ENCODE measurements at places on chromosomes 12 and 14.

DNA sequence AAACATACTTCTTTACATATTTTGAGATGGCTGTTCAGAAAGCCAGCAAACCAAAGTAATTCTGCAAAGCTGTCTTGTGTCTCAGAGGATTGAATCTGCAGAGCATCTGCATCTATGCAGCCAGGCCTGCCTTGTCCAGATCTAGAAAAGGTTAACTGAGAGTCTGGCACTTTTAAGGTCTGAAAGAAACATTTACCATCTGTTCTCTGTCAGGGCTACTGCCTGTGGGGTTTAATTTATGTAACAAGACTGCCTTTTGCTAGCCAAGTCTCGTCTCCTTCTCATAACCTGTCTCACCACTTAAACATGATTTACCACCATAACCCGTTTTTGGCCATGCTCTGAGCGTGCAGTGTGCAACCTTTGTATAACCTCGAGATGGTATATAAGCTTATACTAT lies 194.2 kb downstream of the SYT10 start:
- DNase-seq, result no peak

DNA sequence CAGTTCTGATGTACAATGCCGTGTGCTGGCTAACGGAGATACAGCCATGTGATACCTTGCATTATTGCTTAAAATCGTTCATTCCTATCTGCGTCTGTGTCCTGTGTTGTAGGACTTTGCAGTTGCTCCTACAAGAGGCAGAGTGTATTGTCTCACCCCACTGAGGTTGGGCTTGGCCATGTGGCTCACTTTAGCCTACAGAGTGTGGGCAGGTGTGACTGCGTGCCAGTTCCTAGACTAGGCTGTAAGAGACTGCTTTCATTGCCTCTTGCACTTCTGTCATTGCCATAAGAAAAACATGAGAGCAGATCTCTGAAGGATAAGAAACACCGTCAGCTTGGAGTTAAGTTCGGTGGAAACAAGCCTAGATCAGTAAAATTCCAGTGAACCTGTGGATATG lies 197.7 kb upstream of the CRY1 start:
- DNase-seq, result no peak

DNA sequence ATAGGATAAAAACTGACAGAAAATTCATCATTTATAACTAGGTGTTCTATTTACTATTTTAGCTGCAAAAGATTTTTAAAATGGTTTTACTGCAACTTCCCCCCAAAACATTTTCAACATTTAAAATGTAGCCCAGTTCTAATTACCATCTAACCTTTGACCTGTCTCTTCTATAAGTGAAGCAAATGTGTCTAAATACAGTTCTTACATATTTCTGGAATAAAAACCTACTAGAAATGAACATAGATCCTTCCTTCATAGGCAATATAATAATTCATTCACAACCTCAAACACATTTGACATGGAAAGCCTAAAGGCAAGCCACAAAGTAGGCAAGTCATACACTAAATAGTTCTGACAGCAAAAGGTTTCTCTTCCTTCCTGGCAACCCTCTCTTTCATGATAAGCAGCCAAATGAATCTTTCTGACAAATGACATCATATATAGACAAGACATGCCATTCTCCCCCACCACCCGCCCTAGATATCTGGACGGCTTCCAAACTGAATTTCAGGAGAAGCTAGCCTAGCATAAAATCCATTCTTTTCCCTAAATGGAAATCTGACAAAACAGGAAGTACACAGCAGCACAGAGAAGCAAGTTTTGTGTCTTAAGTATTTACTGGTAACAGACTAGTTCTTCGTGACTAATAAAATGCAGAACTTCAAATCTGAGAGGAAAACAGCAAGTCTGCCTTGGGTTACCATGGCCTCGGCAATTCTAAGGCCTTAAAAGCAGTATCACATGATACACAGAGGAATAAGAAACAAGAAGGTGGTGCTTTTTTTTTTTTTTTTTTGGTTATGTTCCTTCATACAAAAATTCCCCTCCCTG lies 17.2 kb upstream of the ARID4A start:
- DNase-seq, result no peak

DNA sequence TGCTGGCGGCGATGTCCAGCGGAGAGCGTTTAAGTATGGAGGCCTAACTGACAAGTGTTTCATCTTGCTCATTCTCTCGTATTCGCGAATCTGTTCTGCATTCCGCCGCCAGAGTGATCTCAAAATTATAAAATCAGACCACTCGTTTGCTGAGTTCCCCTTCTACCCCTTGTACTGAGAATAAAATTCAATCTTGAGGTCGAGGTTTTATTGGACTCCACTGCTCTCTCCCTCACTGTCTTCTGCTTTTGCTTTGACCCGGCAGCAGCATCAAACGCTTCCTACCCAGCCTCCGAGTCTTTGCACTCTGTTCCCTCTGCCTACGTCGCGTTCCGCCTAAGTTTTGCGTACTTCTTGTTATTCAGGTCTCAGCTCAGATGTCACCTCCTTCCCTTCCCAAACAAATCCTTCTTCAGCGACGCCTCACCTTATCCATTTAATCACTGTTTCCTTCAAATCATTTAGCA lies 462 bp downstream of the KNTC1 start:
- peak; percentile 8 for DNase-seq

GRCh38 chr12:45504316-45505010 lies 225.0 kb upstream of the ARID2 start:
- no peak for DNase-seq

GRCh38 chr12:1692226-1692625 lies 1.4 kb downstream of the ADIPOR2 start:
- DNase-seq, result no peak

- no peak for DNase-seq
Observed at GRCh38 chr12:47039079-47039478, 40.3 kb upstream of the PCED1B start.

GRCh38 chr12:47079468-47079980 lies at the start of the genes AMIGO2 and PCED1B:
Gene AMIGO2 (minus strand): TSS chr12:47079959. CDS start chr12:47079002, 957 bp downstream.
Gene PCED1B (plus strand): TSS chr12:47079621. CDS start chr12:47235064, 155,443 bp downstream.
- DNase-seq, result peak; percentile 25

- no peak for DNase-seq
Observed at GRCh38 chr14:26173581-26174110, 424.2 kb downstream of the NOVA1 start.

DNA sequence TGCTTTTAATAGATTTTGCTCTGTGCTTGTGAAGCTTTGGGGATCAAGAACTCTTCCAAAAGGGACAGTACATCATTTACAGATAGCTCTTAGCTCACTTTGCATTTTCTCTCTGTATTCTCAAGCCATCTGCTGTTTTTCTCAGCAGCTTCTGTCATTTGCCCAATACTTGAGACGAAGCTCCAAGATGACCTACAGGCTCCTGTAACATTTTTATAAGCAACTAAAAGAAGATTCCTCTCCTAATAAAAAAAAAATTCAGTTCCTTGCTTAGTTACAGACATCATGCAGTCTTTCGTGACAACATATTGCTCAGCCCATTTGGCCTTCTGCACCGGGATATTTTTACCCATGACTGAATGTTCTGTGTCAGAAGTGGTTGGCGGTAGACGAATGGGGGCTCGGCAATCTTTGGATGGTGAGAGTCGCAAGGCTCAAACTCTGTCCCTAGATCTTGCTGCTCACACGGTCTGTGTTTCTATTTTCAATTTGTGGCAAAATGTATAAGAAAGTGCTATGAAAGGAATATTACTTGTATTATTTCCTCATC lies 215.6 kb downstream of the FSCB start:
- no peak for DNase-seq

GRCh38 chr14:96889091-96889490 lies 91.9 kb downstream of the VRK1 start:
- no peak for DNase-seq

DNA sequence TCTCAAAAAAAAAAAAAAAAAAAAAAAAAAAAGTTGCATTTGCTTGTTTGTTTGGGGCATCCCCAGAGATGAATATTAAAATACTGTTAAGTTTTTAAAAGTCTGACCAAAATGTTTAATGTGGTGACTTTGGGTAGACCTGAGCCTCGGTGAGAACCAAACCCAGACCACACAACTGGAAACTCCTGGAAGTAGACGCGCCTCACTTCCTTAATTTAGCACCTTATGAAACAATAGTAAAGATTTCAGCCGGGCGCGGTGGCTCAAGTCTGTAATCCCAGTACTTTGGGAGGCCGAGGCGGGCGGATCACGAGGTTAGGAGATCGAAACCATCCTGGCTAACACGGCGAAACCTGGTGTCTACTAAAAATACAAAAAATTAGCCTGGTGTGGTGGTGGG lies 9.3 kb downstream of the NFKBIA start:
- no peak for DNase-seq

DNA sequence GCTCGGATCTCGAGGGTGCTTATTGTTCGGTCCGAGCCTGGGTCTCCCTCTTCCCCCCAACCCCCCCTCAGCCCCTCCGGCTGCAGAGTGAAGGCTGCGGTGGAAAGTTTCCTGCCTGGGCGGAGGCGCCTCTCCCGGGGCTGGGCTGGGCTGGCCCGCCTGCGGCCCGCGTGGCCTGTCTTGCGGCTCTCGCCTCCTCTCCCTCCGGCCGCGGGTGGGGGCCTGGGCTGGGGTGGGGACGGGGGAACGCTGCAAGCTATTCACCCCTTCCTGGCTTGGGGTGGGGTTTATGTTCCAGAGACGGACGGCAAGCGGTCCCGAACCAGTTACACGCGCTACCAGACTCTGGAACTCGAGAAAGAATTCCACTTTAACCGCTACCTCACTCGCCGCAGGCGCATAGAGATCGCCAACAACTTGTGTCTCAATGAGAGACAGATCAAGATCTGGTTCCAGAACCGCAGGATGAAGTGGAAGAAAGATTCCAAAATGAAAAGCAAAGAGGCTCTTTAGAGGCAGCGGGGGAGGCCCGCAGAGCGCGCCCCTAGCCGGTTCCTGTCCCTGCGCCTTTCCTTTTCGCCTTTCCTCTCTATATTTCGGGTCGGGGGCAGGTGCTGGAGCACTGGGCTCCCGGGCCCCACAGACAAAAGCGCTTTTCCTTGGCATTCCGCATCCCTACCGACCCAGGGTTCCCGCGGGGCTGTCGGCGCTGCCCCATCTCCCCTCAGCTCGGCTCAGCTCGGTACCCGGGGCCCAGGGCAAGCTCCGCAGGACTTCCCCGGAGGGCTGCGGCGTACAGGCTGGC lies 1.3 kb downstream of the HOXC5 start:
- no peak for DNase-seq

- no peak for DNase-seq
Observed at GRCh38 chr12:58919231-58920101, 838 bp downstream of the LRIG3 start.

DNA sequence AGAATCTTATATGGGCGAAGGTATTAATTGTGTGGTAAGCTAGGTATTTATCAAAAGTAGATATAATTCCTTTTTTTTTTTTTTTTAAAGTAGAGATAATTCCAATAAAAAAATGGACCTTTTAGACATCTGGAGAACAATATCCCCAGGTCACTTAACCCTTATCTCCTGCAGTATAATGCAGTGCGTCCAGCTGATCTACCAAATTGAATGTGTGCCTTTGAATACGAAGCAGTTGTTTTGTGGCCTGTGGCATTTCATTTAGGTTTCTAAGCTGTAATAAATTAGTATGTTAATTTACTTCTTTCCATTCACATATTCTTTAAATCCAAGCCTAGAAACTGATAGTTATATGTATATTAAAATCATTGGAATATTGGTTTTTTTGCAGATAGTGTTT lies 3.1 kb downstream of the FUT8 start:
- no peak for DNase-seq

DNA sequence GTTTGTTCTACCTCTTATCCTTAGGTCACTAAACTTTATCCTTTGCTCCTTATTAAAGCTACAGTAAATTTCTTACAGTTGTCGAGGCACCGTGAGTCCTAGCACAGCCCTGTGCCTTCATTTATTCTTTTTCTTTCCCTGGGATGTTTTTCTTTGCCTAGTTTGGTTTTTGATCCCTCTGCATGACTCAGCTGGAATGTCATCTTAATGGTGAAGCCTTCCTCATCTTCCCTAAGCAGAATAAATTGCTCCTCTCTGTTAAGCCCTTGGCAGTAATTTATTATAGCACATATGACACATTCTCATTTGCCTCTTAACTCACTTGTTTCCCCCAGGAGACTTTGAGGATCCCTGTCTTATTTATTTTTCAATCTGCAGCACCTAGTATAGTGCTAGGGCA lies 16.6 kb downstream of the ACTR10 start:
- no peak for DNase-seq

GRCh38 chr12:2364631-2365051 lies 311.9 kb downstream of the CACNA1C start:
- no peak for DNase-seq

DNA sequence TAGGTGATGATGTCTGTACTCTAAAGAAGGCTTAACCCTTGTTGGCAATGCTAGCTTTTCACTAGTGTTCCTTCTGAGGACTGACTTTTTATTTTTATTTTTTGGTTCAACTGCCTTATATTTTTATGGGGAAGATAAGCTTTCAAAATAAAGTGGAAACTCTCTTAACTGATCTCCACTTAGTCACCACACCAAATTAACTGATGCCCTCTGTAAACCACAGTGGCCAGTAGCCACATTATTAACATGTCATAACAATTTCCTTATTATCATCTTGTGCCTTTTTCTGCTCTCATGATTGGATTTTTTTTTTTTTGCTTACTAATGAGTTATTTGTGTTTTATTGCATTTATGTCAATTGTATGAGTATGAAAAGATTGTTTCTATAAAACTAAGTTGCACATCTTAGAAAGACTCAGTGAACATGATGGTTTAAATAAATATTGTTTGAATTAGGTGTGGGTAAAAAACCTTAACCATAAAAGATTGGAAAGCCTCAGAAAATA lies 56.9 kb downstream of the SCFD1 start:
- no peak for DNase-seq

DNA sequence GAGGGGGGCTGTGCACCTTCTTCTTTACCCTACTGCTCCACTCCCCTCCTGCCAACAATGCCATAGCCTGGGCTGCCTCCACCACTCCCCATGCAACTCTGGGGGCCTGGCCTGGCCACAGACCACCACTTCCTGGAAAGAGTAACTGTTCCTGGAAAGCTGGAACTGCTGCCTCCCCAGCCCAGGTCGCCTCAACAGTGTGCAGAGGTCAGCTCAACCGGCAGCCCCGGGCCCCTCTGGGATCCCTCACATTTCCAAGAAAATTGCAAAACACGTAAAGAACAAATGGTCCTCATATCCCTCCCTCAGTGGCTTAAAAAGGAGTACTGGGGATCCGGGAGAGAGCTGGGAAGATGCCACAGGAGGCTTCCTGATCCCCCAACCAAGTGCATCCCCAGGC lies 22.4 kb upstream of the DIO3 start:
- DNase-seq, result no peak

DNA sequence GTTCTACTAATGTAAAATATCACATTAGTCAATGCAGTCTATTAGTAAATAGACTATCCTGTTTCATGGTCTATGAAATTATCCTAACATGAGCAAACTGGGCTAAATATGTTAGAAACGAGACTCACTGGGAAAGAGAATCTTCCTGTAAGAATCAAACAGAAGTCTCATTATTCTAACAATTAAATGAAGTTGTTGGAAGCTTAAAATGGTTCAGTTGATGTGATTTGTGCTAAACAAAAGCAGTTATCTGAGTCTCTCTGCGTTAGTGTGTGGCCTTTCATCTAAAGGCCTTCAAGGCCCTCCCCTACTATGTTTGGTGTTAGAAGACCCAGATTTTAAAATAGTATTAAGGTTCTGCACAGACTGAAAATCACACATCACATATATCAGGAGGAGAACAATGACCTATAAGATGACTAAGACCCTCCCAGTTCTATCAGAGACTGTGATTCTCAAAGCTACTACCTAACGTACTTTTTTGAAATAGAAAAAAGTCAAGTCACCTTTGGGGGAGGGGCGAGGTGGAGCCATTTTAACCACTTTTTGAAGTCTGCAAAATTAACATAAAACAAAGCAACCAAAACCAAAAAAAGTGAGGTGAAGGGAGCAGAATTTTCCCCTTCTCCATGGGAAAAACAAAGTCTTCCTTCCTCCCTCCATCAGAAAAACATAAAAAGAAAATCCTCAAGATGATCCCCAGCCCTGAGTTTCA lies 82.3 kb downstream of the DENND5B start:
- no peak for DNase-seq

- DNase-seq, result no peak
Observed at GRCh38 chr14:32593290-32593942, 264.3 kb downstream of the AKAP6 start.
